ENCODE measurements at places on chromosomes 6 and 20. TPM values are rescaled to one million over a fixed set of nuclear protein-coding genes. Genes with fewer than 3 reads are reported as not detected.
A peak's percentile ranks its signal among the peaks of the same experiment; 100 is the strongest.

Gene TSBP1
- not detected for total RNA-seq

Gene KCNK15
- 0.25 TPM for total RNA-seq

Gene MCCD1
- total RNA-seq: not detected

Gene JPH2
- total RNA-seq: 0.92 TPM

Gene GPR6
- not detected for total RNA-seq

Gene DLL1
- 26.6 TPM for total RNA-seq

Gene TRERF1
- 2.3 TPM for total RNA-seq

Gene SLA2
- 0.89 TPM for total RNA-seq

Gene FKBP1C
- 0.31 TPM for total RNA-seq

GRCh38 chr6:143939364-143939763 is 68.7 kb downstream of the PLAGL1 start:
- no peak for DNase-seq

- peak; percentile 76 for DNase-seq
Measured at GRCh38 chr6:31087494-31088089, 24.8 kb downstream of the C6orf15 start.

GRCh38 chr6:85464722-85465150 is 14.9 kb downstream of the NT5E start:
- no peak for DNase-seq

DNA sequence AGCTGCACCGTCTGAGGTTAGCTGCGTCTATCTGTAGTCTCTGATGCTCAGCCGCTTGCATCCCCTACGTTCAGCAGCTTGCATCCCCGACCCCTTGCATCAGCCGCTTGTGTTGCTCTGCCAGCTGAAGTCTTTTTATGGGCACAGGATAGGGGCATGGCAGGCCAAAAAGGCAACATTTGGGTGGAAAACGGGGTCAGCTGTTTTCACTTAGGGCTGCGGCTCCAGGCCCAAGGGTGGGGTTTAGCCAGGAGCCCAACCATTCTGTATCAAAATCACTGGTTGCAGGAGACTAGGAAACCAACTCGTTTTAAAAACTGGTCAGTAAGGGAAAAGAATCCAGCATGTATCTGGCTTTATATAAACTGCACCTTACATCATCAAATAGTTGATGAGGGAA is 49.9 kb downstream of the FAM50B start:
- no peak for DNase-seq

- no peak for DNase-seq
Measured at GRCh38 chr6:153032255-153032882, 29.9 kb upstream of the MTRF1L start.

DNA sequence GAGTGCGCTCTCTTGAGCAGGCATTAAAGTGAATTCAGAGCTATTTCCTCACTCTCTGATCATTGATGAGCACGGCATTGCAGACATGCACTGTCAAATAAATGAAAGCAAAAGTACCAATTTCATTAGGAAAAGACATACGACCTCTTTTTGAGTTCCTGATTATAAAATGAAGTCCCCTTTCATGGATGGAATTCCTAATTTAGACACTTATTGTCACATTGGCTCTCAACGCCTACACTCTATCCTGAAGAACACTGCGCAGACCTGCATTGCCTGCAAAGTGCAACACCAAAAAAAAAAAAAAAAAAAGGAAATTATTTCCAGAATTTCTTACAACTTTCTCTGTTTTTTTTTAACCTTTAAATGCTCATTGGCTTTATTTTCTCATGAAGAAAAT is 1.6 kb downstream of the ADGRB3 start:
- DNase-seq: no peak

GRCh38 chr6:108627692-108628550 is 67.2 kb downstream of the FOXO3 start:
- DNase-seq: no peak

- DNase-seq: no peak
Measured at GRCh38 chr6:106518748-106519147, 110.5 kb downstream of the RTN4IP1 start.

- DNase-seq: no peak
Measured at GRCh38 chr20:5215672-5216304, 89.0 kb downstream of the CDS2 start.

GRCh38 chr6:73169633-73170032 is 55.7 kb downstream of the KHDC1L start:
- DNase-seq: no peak

GRCh38 chr6:95935736-95936135 is 80.0 kb upstream of the FUT9 start:
- no peak for DNase-seq

DNA sequence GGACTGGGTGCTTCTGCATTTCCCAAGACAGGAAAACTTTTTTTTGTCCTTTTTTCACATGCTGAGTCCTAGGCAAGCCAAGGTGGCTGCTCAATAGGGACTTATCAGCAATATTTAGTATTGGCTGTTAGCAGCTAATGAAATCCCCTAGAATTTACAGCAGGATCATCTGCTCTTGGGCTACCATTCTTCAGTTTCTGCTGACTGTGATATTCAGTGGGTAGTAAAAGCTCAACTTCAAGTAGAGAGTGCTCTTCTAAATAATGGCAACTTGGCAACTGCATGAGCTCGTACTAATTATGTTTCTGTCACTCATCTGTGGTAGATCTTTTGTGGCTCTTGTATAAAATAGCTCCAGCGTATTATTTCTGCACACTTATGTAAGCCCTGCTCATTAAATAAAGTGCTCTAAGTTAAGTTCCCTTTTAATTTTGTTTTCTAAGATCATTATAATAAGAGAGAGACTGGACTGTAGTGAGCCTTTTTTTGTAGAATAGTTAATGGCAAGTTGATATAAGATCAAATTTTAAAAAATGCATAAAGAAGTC is 110.3 kb downstream of the SLC35F1 start:
- DNase-seq: no peak

- DNase-seq: no peak
Measured at GRCh38 chr20:62285151-62285550, 17.6 kb upstream of the ADRM1 start.

- no peak for DNase-seq
Measured at GRCh38 chr6:134098276-134098675, 45.9 kb upstream of the SLC2A12 start.

Measured in left colon (tissue), 2 donors.